ENCODE measurements at places on chromosomes 6 and 20. TPM values are rescaled to one million over a fixed set of nuclear protein-coding genes. Genes with fewer than 3 reads are reported as not detected.

DNA sequence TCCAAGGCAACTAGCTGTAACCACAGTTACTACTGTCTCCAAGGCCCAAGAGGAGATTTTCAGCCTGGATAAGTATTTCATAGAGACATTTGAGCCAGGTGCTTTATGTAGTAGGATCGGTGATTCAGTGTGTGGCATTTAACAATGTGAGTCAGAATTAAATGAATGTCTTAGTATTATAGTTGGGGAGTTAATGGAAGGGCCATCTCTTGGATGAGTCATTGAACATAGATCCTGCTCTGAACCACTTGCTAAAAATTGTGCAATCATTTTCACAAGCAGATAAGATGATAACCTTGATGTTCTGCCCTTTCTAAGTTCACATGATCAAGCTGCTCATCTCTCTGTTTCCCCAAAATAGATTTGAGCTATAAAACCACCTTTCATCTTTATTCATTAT, 668.9 kb upstream of the CITED2 start:
- no peak for DNase-seq

- DNase-seq = no peak
Measured at GRCh38 chr6:109342506-109342905, 39.8 kb downstream of the CD164 start.

DNA sequence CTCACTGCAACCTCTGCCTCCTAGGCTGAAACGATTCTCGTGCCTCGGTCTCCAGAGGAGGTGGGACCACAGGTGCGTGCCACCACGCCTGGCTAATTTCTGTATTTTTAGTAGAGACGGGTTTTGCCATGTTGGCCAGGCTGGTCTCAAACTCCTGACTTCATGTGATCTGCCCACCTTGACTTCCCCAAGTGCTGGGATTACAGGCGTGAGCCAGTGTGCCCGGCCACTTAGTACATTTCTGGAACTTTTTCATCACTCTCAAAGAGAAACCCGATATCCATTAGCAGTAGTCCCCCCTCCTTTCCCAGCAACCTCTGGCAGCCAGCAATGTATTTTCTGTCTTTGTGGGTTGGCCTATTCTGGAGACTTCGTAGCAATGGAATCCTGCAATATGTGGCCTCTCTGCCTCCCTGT, 109.8 kb downstream of the JARID2 start:
- no peak for DNase-seq

- no peak for DNase-seq
Measured at GRCh38 chr20:32911355-32911754, 52.6 kb downstream of the EFCAB8 start.

DNA sequence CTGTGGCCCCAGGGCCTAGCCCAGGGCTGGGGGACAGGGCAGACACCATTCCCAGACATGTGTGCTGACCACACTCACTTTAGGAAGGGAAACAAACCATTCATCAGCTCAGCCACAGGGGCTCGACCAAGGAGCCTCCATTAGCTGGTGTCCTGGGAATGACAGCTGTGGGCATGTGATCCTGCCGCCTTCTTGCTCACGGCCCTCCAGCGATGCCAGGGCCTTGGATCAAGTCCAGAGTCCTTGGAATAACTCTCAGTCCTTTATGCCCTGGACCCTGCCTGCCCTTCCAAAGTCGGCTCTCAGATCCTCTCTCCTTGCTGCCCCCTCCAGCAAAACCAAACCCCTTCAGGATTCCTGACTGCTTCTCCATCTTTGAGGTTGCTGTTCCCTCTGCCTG, 165.0 kb upstream of the RNF24 start:
- no peak for DNase-seq

DNA sequence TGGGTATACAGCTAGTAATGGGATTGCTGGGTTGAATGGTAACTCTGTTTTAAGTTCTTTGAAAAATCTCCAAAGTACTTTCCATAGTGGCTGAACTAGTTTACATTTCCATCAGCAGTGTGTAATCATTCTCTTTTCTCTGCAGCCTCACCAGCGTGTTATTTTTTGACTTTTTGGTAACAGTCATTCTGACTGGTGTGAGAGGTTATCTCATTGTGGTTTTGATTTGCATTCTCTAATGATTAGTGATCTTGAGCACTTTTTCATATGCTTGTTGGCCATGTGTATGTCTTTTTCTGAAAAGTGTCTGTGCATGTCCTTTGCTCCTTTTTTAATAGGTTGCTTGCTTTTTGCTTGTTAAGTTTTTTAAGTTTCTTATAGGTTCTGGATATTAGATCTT, 194.2 kb upstream of the PHACTR1 start:
- no peak for DNase-seq

- DNase-seq = no peak
Measured at GRCh38 chr6:168923171-168923570, 330.5 kb downstream of the THBS2 start.

GRCh38 chr6:112651239-112651638, 304.1 kb downstream of the RFPL4B start:
- DNase-seq = no peak

- DNase-seq = no peak
Measured at GRCh38 chr6:2213086-2213485, 32.3 kb downstream of the GMDS start.

- DNase-seq = peak; percentile 22
Measured at GRCh38 chr6:154241581-154241980, 115.0 kb downstream of the IPCEF1 start.

The BFSP1 gene
- total RNA-seq = 0.12 TPM

The PLA2G7 gene
- not detected for total RNA-seq

The ARFGEF3 gene
- total RNA-seq = 1.6 TPM

The SNPH gene
- 2.5 TPM for total RNA-seq

The ADGRB3 gene
- total RNA-seq = not detected

The MYBL2 gene
- total RNA-seq = 113 TPM

The PRR18 gene
- not detected for total RNA-seq

Data from activated CD4-positive, alpha-beta T cell treated with anti-CD3 and anti-CD28 coated beads for 36 hours (primary cell).